ENCODE measurements at places on chromosomes 13 and 19.
A peak's percentile ranks its signal among the peaks of the same experiment; 100 is the strongest.

GRCh38 chr13:105979131-105980011 is 556.1 kb downstream of the EFNB2 start:
- DNase-seq, result no peak

- DNase-seq, result no peak
Observed at GRCh38 chr13:23436680-23437079, 3.2 kb upstream of the SACS start.

DNA sequence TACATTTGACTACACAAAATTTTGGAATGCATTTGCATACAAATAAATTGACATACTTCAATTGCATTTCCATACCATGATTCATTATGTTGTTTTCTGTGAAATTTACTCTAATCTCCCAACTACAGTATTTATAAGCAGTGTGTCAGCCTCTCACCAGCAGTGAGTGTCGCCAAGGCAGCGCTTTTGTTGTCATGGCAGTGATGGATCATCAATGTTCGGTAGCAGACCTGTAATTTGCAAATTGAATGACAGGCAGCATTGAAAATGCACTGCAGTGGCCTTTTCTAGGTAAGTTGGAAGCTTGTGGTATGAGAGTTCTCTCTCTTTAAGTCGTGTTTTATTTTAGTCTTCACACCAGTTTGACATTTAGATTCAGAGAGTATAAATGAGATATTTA is 534.1 kb downstream of the PCDH17 start:
- DNase-seq, result no peak

- DNase-seq, result peak; percentile 85
Observed at GRCh38 chr19:10270180-10270615, 722 bp upstream of the ICAM1 start.

GRCh38 chr13:92143766-92144165 is 745.3 kb downstream of the GPC5 start:
- no peak for DNase-seq

Measured in sciatic nerve (tissue), 2 donors.